ENCODE measurements at places on chromosomes 5 and 9.

- DNase-seq = peak; percentile 66
These were observed 318.8 kb downstream of the PIK3R1 start for GRCh38 chr5:68534131-68534940.

- DNase-seq = peak; percentile 93
These were observed at the start of gene HSD17B4 for GRCh38 chr5:119452373-119453039. Gene HSD17B4, plus strand, starts transcription at chr5:119452497. Its CDS starts 79 bp downstream, at chr5:119452576.

- DNase-seq = no peak
These were observed 22.5 kb downstream of the FGD3 start for GRCh38 chr9:92969516-92970466.

DNA sequence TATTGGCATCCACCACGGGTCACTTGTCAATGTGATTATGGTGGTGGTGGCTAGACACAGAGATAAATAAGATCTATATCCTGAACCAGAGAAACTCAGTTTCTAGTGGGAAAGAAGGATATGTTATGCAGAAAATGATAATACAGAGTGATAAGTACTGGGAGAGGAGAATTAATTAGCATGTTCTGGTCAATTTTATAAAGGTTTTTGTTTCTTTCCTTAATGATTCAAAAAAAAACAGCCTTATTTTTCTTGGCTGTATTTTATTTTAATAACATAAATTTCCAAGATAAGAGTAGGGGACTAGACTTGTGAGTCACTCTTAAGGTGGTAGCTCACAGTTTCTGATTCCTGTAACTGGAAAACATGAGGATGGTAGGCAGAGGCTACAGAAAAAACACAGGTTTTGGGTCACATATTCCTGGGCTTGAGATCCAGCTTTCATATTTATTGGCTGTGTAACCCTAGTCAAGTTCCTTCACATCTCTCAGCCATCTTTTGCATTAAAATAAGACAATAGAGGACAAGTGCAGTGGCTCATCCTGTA is 350.3 kb upstream of the RPS23 start:
- DNase-seq = no peak

- DNase-seq = peak; percentile 59
These were observed 13.8 kb downstream of the GSN start for GRCh38 chr9:121281614-121282276.

- no peak for DNase-seq
These were observed 36.6 kb upstream of the LECT2 start for GRCh38 chr5:135991429-135991828.

- DNase-seq = no peak
These were observed 9.6 kb upstream of the NDFIP1 start for GRCh38 chr5:142098931-142099330.

GRCh38 chr9:14216612-14217194 is 97.2 kb downstream of the NFIB start:
- no peak for DNase-seq

DNA sequence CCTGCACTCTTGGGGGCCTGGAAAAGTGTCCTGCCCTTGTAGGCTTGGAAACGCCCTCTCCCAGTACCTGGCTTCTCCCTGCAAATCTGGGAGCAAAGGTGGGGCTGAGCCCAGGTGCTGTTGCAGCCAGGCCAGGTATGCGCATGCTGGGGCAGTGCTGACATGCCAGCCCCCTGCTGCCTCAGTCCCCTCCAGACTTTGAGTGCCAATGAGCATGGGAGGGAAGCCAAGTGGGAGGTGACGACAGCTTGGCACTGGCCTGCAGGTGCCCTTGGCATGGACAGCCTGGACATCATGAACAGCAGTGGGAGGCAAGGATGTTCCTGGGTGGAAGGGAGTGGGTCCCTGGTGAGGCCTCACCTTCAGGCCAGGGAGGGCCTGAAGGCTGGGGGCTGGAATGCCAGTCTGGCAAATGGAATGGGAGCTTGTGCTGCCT is 1494.4 kb upstream of the NUDT12 start:
- DNase-seq = no peak

DNA sequence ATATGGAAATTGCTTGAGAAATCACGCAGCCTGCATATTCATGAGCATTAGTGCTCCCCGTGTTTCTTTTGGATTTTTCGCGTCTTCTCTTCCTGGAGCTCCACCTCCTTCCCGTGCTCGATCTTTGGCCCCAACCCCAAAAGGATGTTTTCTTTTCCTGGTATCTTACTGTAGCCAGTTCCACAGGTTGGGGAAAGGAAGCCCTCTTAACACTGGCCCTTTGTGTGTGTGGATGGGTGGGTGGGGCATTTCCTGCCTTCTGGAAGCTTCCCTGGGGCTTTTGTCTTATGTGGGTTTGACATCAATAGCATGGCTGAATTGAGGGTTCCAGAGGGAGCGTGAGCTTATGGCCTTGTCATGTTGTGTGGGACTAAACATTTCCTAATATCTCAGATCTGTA is 21.9 kb downstream of the STXBP1 start:
- DNase-seq = no peak

DNA sequence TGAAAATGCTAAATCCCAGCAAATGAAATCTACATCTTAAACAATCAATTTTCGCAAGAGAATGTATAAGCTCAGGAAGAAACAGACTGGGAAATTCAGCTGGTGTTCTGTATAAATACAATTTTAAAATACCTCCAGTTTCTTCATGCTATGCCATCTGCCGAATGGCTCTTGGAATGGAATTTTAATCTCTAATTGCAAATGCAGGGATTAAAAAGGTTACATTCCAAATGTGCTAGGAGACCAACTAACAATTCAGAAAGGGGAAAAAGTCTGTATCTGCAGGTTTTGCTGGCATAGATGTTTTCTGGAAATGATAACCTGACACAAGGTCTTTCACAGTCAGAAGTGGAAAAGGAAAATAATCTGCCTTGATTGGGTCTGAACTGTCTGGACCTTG is 379.7 kb downstream of the MAT2B start:
- DNase-seq = no peak

DNA sequence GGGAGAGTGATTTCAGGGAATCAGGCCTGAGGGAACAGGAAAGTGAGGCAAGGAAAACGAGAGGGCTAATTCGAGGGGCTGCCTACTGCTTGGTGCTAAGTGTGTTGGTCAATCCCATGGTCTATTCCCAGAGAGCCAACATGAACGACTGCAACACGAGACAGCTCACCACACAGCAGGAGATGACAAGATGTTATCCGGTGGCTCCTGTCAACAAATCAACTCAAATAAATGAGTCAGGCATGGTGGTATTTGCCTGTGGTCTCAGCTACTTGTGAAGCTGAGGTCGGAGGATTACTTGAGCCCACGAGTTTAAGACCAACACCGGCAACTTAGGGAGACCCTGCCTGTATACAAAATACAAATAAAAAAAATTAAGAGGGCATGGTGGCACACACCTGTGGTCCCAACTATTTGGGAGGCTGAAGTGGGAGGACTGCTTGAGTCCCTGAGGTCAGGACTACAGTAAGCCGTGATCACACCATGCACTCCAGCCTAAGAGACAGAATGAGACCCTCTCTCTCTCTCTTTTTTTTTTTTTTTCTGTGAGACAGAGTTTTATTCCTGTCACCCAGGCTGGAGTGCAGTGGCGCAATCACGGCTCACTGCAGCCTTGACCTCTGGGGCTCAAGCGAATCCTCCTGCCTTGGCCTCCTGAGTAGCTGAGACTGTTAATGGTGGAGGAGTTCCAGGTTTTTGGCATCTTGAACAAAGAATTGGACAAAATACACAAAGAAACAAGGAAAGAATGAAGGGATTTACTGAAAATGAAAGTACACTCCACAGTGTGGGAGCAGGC is 9.0 kb upstream of the FAF2 start:
- DNase-seq = no peak

- DNase-seq = no peak
These were observed 30.5 kb upstream of the MSH3 start for GRCh38 chr5:80623999-80624398.

DNA sequence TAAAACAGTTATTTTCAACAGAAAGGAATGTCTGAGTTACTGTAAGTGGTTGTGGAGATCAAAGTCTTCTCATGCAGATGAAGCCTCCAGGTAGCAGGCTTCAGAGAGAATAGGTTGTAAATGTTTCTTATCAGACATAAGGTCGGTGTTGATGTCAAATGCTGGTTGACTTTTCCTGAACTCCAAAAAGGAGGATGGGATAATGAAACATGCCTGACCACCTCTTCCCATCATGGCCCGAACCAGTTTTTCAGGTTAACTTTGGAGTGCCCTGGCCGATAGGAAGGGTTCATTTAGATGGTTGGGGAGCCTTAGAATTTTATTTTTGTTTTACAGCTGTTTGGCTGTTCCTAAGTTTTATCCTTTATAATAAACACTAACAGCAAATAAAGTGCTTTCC is 478.4 kb downstream of the ACTL7B start:
- no peak for DNase-seq

GRCh38 chr9:129451089-129451656 is 169.7 kb downstream of the C9orf50 start:
- DNase-seq = peak; percentile 65

GRCh38 chr5:76074487-76075065 is 8.6 kb upstream of the SV2C start:
- no peak for DNase-seq

- DNase-seq = no peak
These were observed 106.1 kb downstream of the PCSK1 start for GRCh38 chr5:96326902-96327301.

DNA sequence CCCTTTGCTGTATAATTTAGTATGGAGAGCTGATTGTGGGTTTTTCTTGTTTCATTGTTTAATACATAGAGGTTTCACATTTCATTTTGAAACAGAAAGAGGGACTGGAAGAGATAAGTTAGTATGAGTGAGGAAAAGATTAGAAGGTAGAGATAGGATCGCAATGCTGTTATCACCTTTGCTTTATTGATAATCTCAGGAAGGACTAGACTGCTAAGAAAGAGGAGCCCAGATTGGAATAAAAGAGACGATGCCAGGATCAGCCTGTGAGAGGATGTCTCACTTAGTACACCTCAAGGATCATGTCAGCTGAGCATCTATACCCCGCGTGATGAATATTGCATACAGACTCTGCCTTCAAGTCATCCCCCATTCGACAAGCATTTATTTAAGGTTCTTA is 178.0 kb upstream of the DMAC1 start:
- DNase-seq = no peak

DNA sequence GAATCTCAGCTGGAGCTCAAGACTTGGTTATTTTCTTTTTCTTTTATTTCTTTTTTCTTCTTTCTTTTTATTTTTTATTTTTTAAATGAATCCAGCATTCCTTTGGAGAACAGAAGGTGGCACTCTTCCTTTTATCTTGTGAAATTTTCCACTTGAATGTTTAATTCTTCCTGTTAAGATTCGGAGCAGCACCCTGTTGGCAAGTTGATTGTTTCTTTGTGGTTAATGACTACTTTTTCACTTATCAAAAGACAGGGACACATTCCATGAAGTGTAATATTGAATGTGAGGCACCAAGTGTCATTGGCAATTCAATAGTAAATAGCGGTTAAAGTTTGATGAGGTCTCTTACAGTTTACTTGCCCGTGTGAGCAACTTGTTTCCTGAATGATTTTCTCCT is 240.5 kb upstream of the CHD1 start:
- DNase-seq = no peak

- DNase-seq = no peak
These were observed 26.5 kb upstream of the KIF12 start for GRCh38 chr9:114125476-114126013.

GRCh38 chr5:61280205-61280604 is 51.9 kb upstream of the ZSWIM6 start:
- no peak for DNase-seq

- no peak for DNase-seq
These were observed 720 bp downstream of the NUDT12 start for GRCh38 chr5:103561685-103562452.

DNA sequence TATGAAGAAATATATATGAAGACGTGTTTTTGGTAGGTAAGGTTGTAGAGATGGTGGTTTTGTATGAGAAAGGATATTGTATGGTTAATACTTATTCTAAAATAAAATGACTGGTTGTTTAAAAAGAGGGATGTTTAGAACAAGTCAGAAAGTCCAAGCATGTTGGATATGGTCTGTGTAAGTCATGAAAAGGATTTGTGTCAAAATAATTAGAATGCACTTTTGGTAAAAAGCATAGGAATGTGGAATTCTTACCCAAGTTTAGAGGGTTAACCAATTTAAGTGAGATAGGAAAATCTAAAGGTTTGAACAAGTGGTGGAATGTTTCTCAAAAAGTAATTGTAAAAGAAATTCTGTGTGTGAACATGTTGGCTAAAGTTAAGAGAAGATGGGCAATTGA is 1556.5 kb upstream of the C9orf72 start:
- DNase-seq = no peak

- no peak for DNase-seq
These were observed 71.2 kb downstream of the RAB24 start for GRCh38 chr5:177232358-177232757.

- DNase-seq = no peak
These were observed 613.6 kb downstream of the ZNF608 start for GRCh38 chr5:124132843-124133242.

DNA sequence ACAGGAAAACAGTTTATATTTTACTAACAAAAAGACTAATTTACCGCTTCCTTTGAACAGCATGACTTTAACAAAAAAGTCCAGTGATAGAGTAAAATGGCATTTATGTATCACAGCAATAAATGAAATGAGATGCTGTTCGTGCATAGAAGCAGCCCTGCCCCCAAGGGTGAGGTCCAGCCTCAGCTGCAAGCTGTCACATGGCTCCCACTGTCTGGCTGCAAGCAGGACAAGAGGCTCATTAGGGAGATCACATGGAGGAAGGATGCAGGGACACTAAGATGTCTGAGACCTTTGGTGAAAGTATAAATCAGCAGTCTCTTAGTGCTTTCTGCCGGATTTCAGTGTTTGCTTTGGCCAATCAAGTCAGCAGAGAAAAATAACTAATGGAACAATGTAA is 23.0 kb downstream of the GDNF start:
- DNase-seq = no peak

DNA sequence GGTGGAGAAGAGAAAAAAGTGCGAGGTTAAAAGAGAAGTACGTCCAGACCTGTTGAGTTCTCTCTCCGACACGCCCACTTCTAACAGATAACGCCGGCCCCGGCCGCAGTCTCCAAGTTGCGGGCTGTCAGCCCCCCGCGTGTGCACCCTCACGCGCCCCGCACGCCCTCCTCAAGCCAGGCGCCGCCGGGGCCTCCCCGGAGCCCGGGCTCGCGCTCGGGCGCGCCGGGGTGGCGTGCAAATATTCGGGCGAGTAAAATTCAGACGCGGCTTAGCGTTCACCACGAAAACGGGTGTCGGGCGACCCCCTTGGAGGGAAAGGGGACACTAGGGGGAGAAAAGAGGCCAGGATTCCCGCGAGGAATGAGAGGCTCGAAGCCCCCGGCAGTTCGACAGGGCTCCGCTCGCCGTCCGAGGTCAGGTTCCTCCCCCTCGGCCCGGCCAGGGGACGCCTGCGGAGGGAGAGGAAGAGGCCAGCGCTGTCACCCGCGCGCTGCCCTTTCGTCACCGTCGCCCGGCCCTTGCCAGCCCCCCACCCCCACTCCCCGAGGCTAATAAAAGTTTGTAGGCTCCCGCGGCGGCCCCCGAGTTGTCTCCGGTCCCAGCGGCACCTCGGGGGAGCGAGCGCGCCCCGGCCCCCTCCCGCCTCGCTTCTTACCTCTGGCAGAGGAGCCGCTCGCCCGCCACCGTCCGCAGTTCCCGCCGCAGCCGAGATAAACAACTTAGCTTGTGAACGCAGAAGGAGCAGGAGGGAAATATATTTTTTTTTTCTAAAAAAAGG is 743 bp downstream of the NR3C1 start:
- peak; percentile 78 for DNase-seq

GRCh38 chr9:92654481-92655301 is 15.2 kb downstream of the IPPK start:
- no peak for DNase-seq

Data from femur (tissue), 1 donor.